ENCODE measurements at places on chromosomes 1 and 21. TPM values are rescaled to one million over a fixed set of nuclear protein-coding genes. Genes with fewer than 3 reads are reported as not detected.

DNA sequence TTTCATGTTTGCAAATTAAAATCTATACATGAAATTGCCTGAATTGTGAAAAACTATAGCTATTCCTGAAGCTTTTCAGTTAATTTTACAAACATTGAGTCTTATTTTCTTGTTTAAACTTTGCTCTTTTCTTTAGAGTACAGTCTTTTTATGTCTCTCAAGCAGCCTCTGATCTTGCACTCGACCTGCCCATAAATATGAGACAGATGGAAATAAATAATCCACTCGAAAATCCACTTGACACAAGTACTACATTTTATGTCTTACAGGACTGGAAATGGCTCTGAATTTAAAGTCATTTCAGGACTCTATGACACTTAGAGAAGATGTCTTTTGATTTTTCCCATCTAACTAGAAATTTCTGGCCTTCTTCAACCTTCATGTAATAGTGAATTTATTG, 283.8 kb downstream of the USP25 start:
- DNase-seq, result no peak
- H3K4me3 ChIP-seq, result no peak overlapping the region
- no peaks in the 10 kb centered on the region for H3K36me3 ChIP-seq
- H3K27ac ChIP-seq, result no peak overlapping the region
- no peaks in the 10 kb centered on the region for H3K4me1 ChIP-seq

GRCh38 chr1:173100476-173101107, 49.9 kb upstream of the TNFSF18 start:
- no peak overlapping the region for H3K4me3 ChIP-seq
- peaks cover 4% of the 10 kb centered on the region for H3K4me1 ChIP-seq
- no peak overlapping the region for H3K27ac ChIP-seq

DNA sequence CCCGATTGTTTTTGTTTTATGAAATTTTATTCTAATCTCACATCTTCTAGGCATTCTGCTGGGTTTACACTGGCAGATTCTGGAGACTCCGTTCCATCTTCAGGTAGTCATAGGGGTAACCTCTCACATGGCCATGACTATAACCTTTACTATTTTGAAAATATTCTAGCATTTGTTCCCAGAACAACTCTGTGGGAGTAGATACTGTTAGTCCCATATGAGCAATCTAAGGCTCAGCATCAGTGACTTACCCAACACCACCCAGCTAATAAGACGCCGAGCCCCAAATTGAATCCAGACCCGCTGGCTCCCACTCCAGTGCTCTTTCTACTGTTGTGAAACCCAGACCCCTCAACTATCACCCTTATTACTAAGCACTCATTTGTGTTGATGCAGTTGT, 9.8 kb downstream of the ADAMTS4 start:
- no peaks in the 10 kb centered on the region for H3K27me3 ChIP-seq
- no peak for DNase-seq
- no peak overlapping the region for H3K4me3 ChIP-seq

- no peaks in the 10 kb centered on the region for H3K36me3 ChIP-seq
- no peaks in the 10 kb centered on the region for H3K4me1 ChIP-seq
- H3K4me3 ChIP-seq, result no peak overlapping the region
- H3K27me3 ChIP-seq, result no peaks in the 10 kb centered on the region
- no peak for DNase-seq
- H3K27ac ChIP-seq, result no peak overlapping the region
These were observed 462.3 kb downstream of the OMA1 start for GRCh38 chr1:58084266-58084665.

CFHR3 gene
- total RNA-seq, result not detected

DNA sequence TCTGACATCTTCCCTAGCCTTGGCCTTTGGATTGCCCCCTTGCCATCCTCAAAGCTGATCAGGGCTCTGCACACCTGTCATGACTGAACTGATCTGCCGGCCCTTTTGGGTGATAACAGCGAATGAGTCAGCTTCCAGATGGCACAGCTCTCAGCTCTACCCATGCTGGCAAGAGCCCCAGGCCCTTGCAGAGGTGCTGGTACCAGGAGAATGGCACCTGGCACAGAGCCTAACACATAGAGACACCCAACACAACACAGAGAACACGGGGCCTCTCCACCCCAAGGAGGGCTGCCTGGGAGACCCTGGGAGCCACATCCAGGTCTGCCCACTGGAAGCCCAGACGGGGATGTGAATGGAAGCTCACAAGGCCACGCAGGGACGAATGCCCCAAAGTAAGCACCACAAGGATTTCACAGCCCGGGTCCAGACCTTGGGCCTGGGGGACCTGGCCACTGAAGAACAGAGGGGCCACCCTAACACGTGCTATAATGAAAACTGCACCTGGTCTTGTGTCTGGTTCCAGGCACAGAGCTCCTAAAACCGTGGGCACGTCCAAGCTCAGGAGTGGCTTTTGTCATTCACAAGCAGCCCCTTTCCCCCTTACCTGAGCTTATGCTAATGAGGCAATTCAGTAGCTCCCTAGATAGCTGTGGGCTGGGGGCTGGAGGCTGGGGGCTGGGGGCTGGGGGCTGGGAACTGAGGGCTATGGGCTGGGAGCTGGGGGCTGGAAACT, 160.5 kb downstream of the NPHP4 start:
- H3K36me3 ChIP-seq, result no peaks in the 10 kb centered on the region
- no peak for DNase-seq
- no peaks in the 10 kb centered on the region for H3K4me1 ChIP-seq
- no peaks in the 10 kb centered on the region for H3K27me3 ChIP-seq

DNA sequence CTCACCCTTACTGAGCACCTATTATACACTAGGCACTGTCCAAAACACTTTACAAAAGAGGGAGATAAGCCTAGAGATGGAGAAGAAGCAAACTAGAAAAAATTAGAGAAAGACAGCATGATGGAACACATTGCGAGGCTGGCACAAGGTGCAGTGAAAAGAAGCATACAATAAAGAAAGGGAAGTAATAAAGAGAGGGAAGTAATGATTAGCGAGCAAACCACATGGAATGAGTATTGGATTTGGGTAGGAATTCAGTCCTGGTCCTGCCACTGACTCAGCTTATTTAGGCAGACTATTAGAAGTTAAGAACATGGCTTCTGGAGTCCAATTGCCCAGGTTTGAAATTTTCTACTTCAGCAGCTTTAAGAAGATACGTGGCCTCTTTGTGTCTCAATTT, 32.6 kb upstream of the FNBP1L start:
- H3K4me3 ChIP-seq, result no peak overlapping the region
- no peaks in the 10 kb centered on the region for H3K36me3 ChIP-seq
- H3K27me3 ChIP-seq, result no peaks in the 10 kb centered on the region

- H3K36me3 ChIP-seq, result peaks cover 31% of the 10 kb centered on the region
- DNase-seq, result no peak
- H3K4me3 ChIP-seq, result peak overlapping the region; percentile 100
- H3K4me1 ChIP-seq, result peaks cover 24% of the 10 kb centered on the region
These were observed 475 bp upstream of the RPL5 start for GRCh38 chr1:92831368-92831761.

CCDC185 gene
- not detected for total RNA-seq

DNA sequence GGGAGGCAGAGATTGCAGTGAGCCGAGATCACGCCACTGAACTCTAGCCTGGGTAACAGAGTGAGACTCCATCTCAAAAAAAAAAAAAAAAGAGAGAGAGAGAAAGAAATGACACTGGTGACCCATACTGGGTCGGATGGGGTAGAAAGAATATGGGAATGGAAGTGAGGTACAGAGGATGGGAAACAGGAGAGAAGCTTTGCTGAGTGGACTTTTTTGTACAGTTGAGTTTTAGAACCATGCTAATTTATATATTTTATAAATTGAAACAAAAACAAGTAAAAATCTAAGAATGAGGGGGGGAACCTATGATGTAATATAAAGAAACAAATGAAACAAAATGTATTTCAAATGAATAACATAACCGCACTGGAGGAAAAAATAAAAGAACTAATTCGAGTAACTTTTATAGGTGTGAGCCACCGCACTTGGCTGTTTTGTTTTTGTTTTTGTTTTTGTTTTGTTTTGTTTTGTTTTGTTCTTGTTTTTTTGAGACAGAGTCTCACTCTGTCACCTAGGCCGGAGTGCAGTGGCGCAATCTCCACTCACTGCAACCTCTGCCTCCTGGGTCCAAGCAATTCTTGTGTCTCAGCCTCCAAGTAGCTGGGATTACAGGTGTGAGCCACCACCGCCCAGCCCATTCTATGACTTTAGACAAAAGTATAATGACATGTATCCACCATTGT, 18.3 kb upstream of the KLF17 start:
- no peak for DNase-seq
- no peak overlapping the region for H3K27ac ChIP-seq
- H3K36me3 ChIP-seq, result no peaks in the 10 kb centered on the region
- no peaks in the 10 kb centered on the region for H3K27me3 ChIP-seq

GRCh38 chr1:116832932-116833578, 76.7 kb upstream of the PTGFRN start:
- H3K36me3 ChIP-seq, result no peaks in the 10 kb centered on the region
- no peak overlapping the region for H3K27ac ChIP-seq
- H3K4me1 ChIP-seq, result no peaks in the 10 kb centered on the region

GRCh38 chr1:170910273-170910672, 25.1 kb upstream of the MROH9 start:
- H3K27me3 ChIP-seq, result no peaks in the 10 kb centered on the region
- H3K27ac ChIP-seq, result no peak overlapping the region
- DNase-seq, result peak; percentile 24
- H3K36me3 ChIP-seq, result no peaks in the 10 kb centered on the region
- H3K4me1 ChIP-seq, result peaks cover 10% of the 10 kb centered on the region
- no peak overlapping the region for H3K4me3 ChIP-seq

DNA sequence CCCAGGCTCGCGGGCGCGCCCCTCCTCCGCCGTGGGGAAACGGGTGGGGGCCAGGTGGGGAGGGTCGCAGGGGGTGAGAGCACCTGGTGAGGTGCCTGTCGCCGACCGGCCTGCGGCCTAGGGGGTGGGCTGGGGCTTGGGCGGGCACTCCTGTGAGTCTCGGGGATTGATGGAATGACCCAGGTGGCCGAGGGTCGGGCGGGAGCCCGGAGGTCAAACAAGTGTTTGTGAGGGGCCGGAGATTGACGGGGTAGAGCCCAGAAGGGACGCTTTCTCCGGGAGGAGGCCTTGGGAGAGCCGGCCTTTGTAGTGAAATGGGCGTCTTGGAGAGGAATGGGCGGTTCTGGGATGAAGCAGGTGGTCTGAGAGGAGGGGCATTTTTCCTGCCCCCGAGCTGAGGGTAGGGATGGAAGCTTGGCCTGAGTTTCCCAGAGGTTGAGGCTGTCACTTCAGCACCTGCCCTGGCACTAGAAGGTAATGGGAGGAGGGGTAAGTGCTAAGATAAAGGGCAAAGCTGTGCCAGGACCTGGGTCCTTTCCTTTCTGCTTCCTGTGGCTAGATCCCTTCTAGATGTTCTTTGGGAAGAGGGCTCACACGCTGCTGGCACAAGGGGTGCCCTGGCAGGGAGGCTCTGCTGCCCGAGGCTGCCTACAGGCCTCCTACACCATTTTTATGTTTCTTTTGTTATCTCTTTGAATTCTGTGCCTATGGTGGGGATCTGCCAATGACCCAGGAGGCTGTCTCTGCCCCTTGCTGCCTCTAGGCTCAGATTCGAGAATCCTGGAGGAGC, 56.1 kb downstream of the NDUFS5 start:
- peaks cover 18% of the 10 kb centered on the region for H3K27me3 ChIP-seq
- no peaks in the 10 kb centered on the region for H3K36me3 ChIP-seq
- H3K4me3 ChIP-seq, result peak overlapping the region; percentile 54
- peaks cover 8% of the 10 kb centered on the region for H3K4me1 ChIP-seq
- H3K27ac ChIP-seq, result no peak overlapping the region

GRCh38 chr1:10078494-10078893, 45.7 kb downstream of the UBE4B start:
- H3K4me1 ChIP-seq, result peaks cover 20% of the 10 kb centered on the region
- no peaks in the 10 kb centered on the region for H3K36me3 ChIP-seq
- no peak for DNase-seq
- no peak overlapping the region for H3K4me3 ChIP-seq
- H3K27ac ChIP-seq, result no peak overlapping the region

SPRR5 gene
- not detected for total RNA-seq

- DNase-seq, result no peak
- no peaks in the 10 kb centered on the region for H3K36me3 ChIP-seq
- H3K27ac ChIP-seq, result no peak overlapping the region
- no peak overlapping the region for H3K4me3 ChIP-seq
These were observed 1262.8 kb upstream of the PRMT6 start for GRCh38 chr1:105793536-105794146.

GRCh38 chr21:15894596-15894995, 164.8 kb downstream of the USP25 start:
- H3K4me3 ChIP-seq, result no peak overlapping the region
- peak; percentile 23 for DNase-seq
- H3K27me3 ChIP-seq, result no peaks in the 10 kb centered on the region
- H3K27ac ChIP-seq, result no peak overlapping the region
- H3K4me1 ChIP-seq, result no peaks in the 10 kb centered on the region

GRCh38 chr1:160552425-160552824, 26.9 kb downstream of the CD84 start:
- no peaks in the 10 kb centered on the region for H3K27me3 ChIP-seq
- H3K27ac ChIP-seq, result no peak overlapping the region
- no peak overlapping the region for H3K4me3 ChIP-seq
- DNase-seq, result no peak
- H3K4me1 ChIP-seq, result no peaks in the 10 kb centered on the region
- H3K36me3 ChIP-seq, result no peaks in the 10 kb centered on the region

DNA sequence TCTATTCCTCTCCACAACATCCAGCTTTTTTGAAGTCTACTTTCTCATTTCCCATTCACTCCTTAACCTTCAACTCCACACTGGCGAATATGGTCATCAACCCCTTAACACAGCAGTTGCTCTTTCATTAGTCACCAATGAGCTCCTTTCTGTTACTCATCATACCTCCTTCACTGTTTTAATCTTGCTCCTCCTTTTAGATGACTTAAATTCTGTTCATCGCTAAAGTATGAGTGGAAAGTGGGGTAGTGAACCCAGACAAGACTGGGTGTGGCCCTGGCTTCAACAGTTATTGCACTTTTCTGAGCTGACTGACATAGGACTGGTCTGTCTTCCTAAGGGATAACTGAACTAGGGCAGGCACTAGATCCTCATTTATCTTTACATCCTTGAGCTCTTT, 51.3 kb downstream of the AKT3 start:
- DNase-seq, result peak; percentile 98
- H3K36me3 ChIP-seq, result no peaks in the 10 kb centered on the region
- peaks cover 10% of the 10 kb centered on the region for H3K4me1 ChIP-seq
- H3K4me3 ChIP-seq, result no peak overlapping the region
- H3K27me3 ChIP-seq, result no peaks in the 10 kb centered on the region
- H3K27ac ChIP-seq, result peak overlapping the region; percentile 70

RBP7 gene
- total RNA-seq, result 1.0 TPM

- no peak for DNase-seq
- no peak overlapping the region for H3K4me3 ChIP-seq
- H3K36me3 ChIP-seq, result no peaks in the 10 kb centered on the region
- H3K27me3 ChIP-seq, result no peaks in the 10 kb centered on the region
These were observed 486.9 kb upstream of the USP24 start for GRCh38 chr1:55702064-55702463.

TFF2 gene
- not detected for total RNA-seq

- H3K27ac ChIP-seq, result no peak overlapping the region
- H3K27me3 ChIP-seq, result no peaks in the 10 kb centered on the region
- no peaks in the 10 kb centered on the region for H3K36me3 ChIP-seq
These were observed 11.4 kb upstream of the ZSCAN20 start for GRCh38 chr1:33460947-33461629.

Measured in astrocyte (in vitro differentiated cells and primary cell).